Left ventricle myocardium inferior (tissue), 1 donor: ENCODE measurements at places on chromosomes 16 and 17. TPM values are rescaled to one million over a fixed set of nuclear protein-coding genes. Genes with fewer than 3 reads are reported as not detected.

Gene TMED6
- not detected for total RNA-seq

Gene GPR179
- 0.05 TPM for total RNA-seq

Gene ERBB2
- 61.0 TPM for total RNA-seq

- DNase-seq = no peak
These were observed 41.4 kb upstream of the ABR start for GRCh38 chr17:1221209-1221608.

GRCh38 chr17:57868007-57868909, 18.4 kb upstream of the MRPS23 start:
- DNase-seq = peak; percentile 80

DNA sequence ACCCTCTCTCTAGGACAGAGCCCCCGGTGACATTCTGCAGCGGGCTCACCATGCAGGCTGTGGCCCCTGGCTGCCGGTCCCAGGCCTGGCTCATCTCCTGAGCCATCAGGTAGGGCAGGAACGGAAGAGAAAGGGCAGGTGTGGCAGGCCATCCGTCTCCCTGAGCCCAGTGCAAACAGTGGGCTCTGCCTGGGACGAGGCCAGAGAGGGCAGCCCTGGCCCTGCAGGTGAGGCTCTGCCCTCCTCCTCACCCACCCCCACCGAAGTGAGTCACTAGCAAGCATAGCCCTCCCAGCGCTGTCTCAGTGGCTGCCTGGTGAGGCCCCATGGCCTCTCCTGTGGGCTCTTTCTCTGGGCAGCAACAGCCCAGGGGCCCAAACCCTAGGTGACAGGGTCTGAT, 14.5 kb downstream of the OTOP3 start:
- no peak for DNase-seq

DNA sequence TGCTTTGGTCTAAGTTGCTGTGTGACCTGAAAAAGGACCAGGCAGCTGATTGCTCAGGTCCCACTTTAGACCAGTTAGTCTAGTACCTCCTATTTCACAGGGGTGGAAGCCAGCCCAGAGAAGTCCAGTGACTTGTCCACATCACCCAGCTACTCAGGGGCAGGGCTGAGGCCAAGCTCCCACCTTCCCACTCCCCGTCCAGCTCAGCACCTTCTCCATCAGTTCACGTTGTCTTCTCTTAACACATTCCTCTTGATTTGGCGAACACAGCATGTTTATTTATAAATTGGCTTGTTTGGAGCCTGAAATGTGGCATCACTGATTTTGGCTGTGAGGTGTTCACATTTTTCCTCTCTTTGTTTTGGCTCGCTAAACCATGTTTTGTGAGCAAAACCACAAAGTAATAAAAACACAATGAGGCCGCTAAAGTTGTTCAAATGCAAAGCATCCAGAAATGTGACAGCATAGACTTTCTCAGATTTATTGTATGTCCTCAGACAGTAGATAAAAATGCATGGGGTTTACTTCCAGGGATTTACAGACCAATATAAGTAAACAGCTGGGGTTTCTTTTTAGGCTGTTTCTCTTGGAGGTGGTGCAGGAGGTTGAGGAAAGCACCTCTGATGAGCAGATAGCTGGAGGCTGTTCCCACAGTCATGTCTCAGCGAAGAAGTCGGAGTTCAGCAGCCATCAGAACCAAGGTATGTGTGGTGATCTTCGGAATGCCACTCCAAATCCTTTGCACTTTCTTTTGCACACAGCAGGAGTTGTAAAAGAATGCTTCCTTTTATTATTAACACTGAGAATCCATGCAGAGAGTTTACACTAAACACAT, 88.4 kb downstream of the PLXDC1 start:
- no peak for DNase-seq

GRCh38 chr17:80832266-80832676, 159.4 kb upstream of the CHMP6 start:
- DNase-seq = no peak

DNA sequence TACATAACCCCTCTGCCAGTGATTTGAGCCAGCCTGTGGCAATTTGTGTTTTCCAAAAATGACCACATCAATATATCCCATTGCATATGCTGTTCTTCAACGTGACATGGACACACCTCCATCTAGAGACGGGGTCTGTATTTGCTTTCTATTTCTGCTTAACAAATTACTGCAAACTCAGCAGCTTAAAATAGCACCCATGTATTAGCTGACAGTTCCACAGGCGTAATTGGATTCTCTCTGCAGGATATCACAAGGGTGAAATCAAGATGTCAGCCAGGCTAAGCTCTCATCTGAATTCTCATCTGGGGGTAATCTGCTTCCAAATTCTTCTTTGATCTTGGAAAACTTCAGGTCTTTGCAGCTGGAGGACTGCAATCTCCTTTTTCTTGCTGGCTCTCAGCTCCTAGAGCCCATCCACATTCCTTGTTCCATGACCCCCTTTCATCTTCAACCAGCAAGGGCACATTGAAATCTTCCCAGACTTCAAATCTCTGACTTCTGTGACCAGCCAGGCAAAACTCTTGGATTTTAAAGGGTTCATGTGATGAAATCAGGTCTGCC, 8.2 kb downstream of the KRT9 start:
- no peak for DNase-seq

- no peak for DNase-seq
These were observed 31.9 kb downstream of the CACNG1 start for GRCh38 chr17:67076290-67076689.

DNA sequence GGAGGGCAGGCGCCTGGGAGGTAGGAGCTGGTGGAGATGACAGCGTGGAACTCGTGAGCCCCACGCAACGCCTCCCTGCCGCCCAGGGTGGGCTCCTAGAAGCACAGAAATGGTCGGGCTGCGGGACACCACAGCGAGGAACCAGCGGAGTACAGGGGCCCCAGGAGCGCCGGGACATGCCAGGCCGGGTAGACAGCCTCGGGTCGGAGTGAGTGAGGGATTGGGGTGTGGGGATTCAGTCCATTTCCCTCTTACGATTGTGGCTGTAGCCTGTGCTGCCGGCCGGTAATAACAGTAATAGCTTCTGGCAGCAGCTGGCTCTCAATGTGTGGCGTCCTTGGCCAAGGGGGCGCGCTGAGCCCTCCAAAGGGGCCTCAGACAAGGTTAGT, 12.2 kb upstream of the CES3 start:
- no peak for DNase-seq

GRCh38 chr17:81815646-81815986, 11.7 kb downstream of the GCGR start:
- no peak for DNase-seq

- DNase-seq = no peak
These were observed 181.6 kb downstream of the TMEM132E start for GRCh38 chr17:34760931-34761495.

DNA sequence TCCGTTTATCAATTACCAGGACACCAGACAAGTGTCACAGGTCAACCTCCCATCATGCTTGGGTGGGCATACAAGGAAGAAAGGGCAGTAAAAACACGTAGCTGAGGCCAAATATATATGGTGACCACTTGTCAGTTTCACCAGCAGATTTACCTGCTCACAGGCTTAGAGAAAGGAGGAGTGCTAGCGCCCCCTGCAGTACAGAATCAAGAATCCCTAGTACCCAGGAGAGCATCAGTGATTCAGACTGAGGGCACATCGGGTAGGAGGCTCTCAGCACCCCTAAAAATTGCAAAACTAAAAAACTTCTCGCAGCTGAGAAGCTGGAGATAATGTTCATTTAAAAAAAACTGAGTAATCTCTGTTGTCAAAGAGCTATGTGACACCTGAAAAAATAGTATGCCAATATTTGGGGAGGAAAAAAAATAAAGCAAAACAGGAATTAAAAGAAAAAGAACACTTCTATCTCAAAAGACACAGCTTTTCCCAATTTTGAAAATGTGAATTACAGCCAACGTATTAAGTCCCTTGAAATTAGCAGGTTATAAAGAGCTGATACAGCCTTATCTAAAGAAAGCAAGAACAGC, 21.2 kb upstream of the MON1B start:
- DNase-seq = no peak
